ENCODE measurements at places on chromosomes 6 and 20.
A peak's percentile ranks its signal among the peaks of the same experiment; 100 is the strongest.

- no peaks in the 10 kb centered on the region for H3K36me3 ChIP-seq
- no peaks in the 10 kb centered on the region for H3K27me3 ChIP-seq
These were observed 133.0 kb downstream of the CD83 start for GRCh38 chr6:14250573-14250972.

DNA sequence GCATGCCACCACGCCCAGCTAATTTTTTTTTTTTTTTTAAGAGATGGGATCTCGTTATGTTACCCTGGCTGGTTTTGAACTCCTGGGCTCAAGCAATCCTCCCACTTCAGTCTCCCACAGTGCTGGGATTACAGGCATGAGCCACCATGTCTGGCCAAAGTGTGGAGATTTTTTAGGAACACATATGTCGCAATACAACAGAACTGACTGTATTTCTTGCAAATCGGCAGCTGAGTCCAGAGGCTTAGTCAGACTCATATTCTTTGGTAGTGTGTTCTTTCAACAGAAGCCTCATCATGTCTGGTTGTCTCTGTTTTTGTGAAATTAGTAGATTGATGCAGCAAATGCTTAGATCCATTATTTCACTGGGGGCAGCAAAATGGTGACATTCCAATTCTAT, 23.9 kb upstream of the CD164 start:
- H3K4me1 ChIP-seq: no peaks in the 10 kb centered on the region
- no peak overlapping the region for H3K27ac ChIP-seq
- H3K27me3 ChIP-seq: no peaks in the 10 kb centered on the region
- no peak overlapping the region for H3K4me3 ChIP-seq

GRCh38 chr20:62540504-62540903, 64.7 kb upstream of the GATA5 start:
- H3K36me3 ChIP-seq: no peaks in the 10 kb centered on the region
- H3K27me3 ChIP-seq: peaks cover 96% of the 10 kb centered on the region
- no peak overlapping the region for H3K4me3 ChIP-seq
- no peak overlapping the region for H3K27ac ChIP-seq

GRCh38 chr6:135759831-135760230, 91.7 kb upstream of the PDE7B start:
- no peak overlapping the region for H3K27ac ChIP-seq
- H3K36me3 ChIP-seq: no peaks in the 10 kb centered on the region
- H3K27me3 ChIP-seq: no peaks in the 10 kb centered on the region
- DNase-seq: no peak

GRCh38 chr6:137652961-137653705, 158.9 kb upstream of the OLIG3 start:
- 0 out of 2 replicates have a peak, but pooled peaks cover 8% of the 10 kb centered on the region for H3K36me3 ChIP-seq
- no peak overlapping the region for H3K27ac ChIP-seq
- no peak overlapping the region for H3K4me3 ChIP-seq

DNA sequence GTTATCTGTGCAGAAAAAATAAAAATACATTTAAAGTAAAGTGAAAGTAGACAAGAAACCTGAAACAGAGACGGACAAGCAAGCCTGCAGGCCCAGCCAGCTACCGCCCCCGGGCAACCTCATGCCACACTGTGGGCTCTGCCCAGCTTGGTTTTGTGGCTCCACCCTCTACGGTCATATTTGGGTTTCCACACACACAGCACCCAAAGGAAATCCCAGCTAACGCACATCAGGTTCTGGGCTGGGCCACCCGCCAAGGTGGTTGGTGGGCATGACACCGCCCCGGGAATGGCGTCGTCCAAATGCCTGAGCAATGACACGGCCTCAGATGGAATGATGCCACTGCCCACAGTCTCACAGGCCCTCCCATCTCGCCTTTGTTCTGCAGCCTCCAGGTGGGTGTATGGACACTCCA, 22.9 kb downstream of the FAM110A start:
- H3K4me3 ChIP-seq: peak overlapping the region; percentile 43
- H3K36me3 ChIP-seq: no peaks in the 10 kb centered on the region
- DNase-seq: peak; percentile 95
- H3K27ac ChIP-seq: peak overlapping the region; percentile 64

DNA sequence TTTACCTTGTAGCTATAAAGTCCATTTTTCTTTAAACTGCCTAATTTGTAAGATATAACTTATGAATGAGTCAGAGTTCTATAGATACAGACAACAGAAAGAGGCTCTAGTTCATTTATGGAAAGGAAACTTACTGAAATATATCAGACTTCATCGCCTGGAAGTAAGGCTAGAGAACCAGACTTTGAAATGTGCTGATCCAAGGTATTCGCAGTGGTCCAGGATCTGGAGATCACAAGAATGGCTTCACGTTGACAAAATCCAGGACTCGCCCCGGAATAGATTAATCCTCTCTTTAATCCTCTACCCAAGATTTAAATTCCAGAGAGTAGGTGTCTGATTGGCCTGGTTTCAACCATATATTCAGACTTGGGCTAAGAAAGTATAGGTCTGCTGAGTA, 69.1 kb upstream of the LOC128125822 start:
- H3K27me3 ChIP-seq: no peaks in the 10 kb centered on the region
- H3K4me3 ChIP-seq: no peak overlapping the region
- H3K4me1 ChIP-seq: peaks cover 27% of the 10 kb centered on the region
